ENCODE measurements at places on chromosomes 2 and 18. TPM values are rescaled to one million over a fixed set of nuclear protein-coding genes. Genes with fewer than 3 reads are reported as not detected.

- DNase-seq, result peak; percentile 89
These were observed 156.1 kb upstream of the ID2 start for GRCh38 chr2:8525582-8526402.

DNA sequence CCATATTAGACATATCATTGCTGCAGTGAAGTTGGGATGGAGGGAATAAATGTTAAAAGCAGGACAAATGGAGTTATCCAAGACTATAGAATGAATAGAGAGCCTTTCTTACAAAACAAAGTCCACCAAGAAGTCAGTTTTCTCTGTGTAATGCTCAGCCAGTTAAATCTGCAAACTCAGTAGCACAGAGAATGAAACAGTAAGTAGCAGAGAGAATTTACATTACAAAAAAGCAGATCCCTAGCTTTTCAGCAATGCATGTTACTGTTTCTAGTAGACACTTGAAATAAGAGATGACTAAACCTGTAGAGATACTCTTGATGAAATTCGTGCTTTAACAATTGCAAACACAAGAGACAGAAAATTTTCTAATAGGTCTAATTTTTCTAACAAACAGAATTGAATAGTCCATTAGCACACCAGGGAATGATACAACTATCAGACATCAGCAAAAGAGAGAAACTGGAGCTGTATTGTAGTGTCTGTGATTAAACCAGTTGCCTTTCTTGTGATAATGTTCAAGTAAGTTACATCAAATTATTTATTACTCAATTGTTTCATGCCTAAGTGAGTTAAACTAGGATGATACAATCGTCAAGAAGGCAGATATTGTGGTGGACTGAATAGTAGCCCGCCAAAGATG is 322.2 kb upstream of the DDX18 start:
- no peak for DNase-seq

DNA sequence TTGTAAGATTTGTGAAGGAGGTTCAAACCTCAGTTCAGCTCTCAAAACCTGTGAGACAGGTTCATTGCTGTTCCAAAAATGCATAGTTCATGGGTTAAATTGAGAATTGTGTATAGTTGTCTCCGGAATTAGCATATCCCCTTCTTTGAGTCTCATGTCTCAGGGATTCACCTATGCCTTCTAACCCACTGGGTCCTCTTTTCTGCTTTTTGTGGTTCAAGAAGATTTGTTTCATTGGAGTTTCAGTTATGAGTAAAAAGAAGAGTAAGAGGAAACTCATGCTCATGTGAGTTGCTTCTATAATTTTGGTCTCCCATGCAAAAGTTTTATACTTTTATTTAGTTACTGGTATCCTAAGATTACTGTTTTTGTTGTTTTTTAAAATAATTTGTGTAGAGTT is 1219.8 kb upstream of the ZEB2 start:
- DNase-seq, result no peak

- no peak for DNase-seq
These were observed 829 bp upstream of the KIAA2012 start for GRCh38 chr2:202072226-202072625.

- no peak for DNase-seq
These were observed 67.5 kb upstream of the TTN start for GRCh38 chr2:178874529-178875240.

- DNase-seq, result no peak
These were observed 26.9 kb downstream of the CENPA start for GRCh38 chr2:26812731-26813130.

Gene DCDC2C
- not detected for polyA plus RNA-seq

Data from liver (tissue), 10 donors.